ENCODE measurements at places on chromosomes 2 and 18.

DNA sequence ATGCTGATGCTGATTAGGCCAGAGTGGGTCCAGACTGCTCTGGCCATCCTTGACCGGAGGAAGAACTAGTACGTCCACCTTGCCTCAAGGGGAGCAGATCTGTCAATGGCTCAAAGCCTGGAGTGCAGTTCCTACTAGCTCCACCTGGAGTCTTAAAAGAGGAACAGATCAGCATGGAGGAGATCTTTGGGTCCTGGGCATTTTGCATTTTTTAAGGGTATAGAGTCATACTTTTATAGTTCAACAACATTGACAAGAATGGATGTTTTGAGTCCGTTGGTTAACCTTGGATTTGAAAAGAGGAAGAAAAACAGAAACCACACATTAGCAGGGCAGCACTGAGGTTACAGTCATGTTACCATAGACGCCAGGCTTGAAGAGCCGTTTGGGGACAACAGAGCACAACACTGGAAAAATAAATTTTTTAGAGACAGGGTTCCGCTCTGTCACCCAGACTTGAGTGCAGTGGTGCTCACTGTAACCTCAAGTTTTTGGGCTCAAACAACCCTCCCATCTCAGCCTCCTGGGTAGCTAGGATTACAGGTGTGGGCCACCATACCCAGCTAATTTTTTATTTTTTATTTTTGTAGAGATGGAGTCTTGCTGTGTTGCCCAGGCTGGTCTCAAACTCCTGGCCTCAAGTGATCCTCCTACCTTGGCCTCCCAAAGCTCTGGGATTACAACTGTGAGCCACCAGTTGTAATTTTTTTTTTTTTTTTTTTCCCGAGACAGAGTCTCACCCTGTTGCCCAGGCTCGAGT is 78.5 kb downstream of the PRKCE start:
- no peak for DNase-seq

DNA sequence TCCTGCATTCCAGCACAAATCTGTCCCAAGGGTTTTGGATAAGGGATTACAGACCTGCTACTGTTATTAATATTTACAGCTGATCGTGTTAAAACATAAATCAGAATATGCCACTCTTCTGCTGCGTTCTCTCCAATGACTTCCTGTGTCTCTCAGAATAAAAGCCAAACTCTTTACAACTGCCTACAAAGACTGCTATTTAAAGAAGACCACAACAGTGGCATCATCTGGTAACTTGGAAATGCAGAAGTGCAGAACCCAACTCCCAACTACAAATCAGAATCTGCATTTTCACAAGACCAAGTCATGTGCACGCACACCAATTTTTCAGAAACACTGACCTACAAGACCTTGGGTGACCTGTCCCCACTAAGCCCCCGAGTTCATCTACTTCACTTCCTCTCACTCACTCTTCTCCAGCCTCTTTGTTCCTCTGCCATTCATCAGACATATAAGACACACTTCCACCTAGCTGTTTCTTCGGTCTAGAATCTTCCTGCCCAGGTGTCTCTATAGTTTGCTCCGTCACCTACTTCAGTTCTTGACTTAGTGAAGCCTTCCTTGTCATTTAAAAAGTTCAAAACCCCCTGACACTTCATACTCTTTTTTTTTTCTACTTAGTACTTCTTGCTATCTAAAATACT is 36.0 kb downstream of the CHN1 start:
- no peak for DNase-seq

DNA sequence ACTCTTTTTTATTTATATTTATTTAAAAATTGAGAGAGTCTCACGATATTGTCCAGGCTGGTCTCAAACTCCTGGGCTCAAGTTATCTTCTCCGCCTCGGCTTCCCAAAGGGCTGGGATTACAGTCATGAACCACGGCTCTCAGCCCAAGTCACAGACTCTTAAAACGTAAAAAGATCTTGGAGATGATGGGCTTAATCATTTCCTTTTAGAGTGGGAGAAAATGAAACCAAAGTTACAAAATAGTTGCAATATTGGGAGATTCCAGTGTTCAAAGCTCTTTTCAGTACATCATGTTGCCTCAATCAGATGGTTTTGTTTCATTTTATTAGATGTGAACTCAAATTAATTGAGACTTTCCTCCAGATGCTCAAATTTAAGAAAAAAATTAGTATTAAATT is 151.4 kb upstream of the XPO1 start:
- DNase-seq, result no peak

DNA sequence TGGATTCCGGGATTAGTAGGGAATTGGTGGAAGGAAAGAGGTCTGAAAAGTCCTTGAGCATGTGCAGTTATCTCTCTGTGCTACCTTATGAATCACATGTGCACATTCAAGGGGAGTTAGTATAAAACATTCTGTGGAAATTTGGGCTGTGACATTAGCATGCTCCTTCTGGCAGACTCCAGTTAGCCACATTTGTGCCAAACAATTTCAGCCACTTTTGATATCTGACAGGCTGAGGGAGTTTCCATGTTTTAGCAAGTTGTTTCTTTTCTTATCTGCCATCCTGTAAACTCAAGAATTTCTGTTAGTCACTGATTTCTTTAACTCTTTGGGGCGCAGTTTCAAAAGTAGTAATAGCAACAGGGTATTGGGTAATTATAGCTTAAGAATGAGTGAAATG is 28.3 kb upstream of the GYPC start:
- no peak for DNase-seq

DNA sequence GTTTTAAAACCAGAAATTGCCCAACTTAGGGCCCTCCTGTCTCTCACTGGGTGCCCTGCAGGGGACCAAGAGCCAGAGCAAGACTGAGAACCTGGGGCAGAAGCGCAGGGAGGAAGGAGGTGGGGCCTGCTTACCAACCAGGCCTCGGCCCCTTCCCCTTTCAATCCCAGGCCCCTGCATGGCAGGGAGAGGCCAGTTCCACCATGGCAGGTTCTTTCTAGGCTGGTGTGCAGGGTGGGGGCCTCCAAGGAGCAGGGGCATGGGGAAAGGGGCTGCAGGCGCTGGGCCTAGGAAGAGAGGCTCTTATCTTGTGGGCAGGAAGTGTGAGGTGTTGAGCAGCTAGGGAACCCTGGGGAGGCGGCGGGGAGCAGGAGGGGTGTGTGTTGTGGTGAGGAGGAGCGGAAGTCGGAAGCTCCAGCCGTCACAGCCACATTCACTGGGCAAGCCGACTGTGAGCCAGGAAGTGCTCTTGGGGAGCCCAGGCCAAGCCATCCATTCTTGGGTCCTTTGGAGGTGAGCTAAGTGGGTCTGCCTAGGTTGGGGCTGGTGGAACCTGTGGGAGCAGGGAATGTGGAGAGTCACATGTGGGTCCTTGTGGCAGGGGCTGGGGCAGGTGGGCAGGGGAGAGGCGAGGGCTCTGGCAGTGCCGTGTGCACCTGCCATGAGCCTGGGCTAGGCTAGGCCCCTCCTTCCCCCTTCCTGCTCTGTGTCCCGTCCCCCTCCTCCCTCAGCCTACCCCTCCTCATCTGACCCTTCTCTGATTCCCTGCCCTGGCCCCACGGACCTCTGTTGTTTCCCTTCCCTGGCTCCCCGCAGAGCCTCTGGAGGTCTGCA is at the start of gene PSD4:
TSS of gene PSD4 (plus strand) at position 430 of the 834 bp plus-strand sequence. CDS start 8,486 bp downstream, outside the sequence.
- DNase-seq, result no peak

DNA sequence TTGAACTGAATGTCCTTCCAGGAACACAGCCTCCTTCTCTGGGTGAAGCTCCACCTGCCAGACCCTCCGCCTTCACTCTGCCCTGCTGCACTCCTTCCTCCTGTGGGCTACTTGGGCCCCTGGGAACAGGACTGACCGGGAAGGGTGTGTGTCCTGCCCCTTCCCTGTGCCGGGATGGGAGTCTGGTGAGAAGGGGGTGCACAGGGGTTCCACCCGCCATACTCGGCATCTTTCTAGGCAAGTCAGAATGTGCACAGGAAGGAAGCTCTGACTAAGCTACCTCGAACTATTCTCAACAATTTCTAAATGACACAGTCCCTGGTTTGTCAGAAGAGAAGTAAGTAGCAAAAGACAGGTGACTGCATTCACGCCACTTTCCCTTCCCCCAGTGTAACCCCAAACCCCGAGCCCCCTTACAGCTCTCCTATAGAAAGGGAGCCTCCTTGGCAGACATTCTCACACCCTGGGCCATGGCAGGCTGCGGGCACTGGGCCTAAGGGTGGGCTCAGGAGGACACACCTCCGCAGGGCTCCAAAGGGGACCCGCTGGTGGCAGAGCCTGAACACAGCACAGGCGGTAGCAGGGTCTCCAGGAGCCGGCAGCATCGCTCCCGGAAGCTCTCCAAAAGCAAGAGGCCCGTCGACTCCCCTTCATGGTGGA is 184.1 kb downstream of the HDAC4 start:
- DNase-seq, result no peak

- no peak for DNase-seq
Observed at GRCh38 chr18:24731981-24732380, 271.5 kb downstream of the HRH4 start.

DNA sequence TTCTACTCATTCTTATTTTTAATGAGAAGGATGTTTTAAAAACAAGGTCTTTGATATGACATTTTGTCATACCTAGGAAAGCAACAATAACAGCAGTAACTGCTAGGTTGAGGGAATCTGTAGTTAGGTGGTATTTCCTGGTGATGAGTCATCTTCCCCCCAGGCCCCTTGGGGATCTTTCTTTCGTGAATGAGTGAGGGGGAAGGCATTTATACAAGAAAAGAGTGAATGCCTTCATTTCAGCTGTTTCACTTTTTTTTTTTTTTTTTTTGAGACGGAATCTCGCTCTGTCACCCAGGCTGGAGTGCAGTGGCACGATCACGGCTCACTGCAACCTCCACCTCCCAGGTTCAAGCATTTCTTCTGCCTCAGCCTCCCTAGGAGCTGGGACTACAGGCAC is 108.6 kb downstream of the MAP4K4 start:
- DNase-seq, result no peak

DNA sequence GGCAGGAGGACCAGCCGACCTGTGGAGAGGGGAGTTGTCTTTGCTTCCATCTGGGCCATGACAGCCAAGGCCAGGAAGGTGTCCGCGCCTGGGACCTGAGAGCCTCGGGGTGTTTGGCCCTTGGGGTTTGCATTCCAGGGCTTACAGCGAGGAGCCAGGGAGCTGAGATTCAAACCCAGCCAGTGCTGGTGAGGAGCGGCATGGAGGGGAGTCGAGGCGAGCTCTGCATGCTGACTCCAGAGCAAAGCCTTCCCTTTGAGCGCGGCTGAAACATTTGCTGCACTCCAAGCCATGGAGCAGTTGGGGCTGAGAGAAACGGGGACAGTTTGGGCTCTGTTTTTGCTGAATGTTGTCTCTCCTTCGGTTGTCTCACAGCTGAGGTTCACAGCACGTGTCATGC is 77.4 kb downstream of the TWIST2 start:
- no peak for DNase-seq

DNA sequence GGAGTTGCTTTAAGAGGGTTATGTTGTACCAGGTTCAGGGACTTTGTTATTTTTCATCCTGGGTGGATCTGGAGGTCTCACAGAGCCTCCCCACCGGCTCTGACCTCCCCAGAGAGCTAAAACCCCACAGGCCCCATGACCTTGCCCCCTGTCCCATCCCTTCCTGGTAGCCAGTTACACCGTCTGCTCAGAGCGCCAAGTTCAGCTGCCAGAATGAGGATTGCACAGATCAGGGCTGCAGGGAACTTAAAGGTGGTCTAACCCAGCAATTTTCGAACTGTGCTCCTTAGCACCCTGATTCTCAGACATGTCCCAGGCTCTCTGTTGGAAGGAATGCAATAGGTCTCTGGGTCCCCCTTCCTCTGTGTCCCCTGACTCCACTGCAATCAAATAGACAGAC is 32.1 kb downstream of the ATOH8 start:
- DNase-seq, result no peak

DNA sequence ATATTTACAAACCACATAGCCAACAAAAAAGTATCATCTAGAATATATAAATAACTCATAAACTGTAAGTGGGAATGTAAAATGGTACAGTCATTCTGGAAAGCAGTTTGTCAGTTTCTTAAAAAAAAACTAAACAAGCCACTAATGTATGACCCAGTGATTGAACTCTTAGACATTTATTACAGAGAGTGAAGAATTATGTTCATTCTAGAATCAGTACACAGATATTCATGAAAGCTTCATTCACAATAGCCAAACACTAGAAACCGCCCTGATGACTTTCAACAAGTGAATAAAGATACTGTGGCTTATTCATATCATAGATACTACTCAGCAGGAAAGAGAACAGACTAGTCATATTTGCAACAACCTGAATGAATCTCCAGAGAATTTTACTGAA is 1541.5 kb downstream of the LRP1B start:
- DNase-seq, result no peak

DNA sequence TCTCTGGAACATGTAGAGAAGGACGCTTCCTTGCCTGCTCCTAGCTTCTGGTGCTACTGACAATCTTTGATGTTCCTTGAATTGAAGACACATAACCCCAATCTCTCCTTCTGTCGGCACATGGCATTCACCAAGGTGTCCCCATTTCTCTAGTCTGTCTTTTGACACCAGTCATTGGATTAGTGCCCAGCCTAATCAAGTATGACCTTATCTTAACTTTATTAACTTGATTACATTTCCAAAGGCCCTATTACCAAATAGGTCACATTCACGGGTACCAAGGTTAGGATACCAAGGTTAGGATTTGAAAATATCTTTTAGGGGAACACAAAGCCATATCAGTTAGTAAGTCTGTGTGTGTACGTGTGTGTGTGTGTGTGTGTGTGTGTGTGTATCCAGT is 377.9 kb downstream of the CMPK2 start:
- no peak for DNase-seq

DNA sequence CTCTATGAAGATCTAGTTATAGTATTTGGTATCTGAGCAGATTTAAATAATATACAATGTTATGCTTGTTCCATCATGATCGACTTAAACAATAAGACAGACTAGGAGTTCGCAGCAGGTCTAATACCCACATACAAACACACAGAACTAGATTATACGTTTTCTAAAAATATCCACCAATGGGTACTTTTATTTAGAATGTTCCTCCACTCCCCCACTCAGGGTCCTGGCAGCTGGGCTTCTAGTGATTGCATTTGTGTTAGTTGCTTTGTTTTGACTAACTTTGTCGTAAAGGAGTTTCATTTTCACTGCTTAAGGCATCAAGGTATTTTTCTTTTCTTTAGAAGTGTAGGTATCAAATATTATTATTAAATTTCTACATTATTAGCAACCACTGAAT is 91.4 kb downstream of the RPRM start:
- no peak for DNase-seq

GRCh38 chr2:239085201-239085992 is 237.5 kb downstream of the TWIST2 start:
- DNase-seq, result no peak

GRCh38 chr2:104378853-104379374 is 475.0 kb upstream of the POU3F3 start:
- DNase-seq, result peak; percentile 67

- DNase-seq, result no peak
Observed at GRCh38 chr2:205094031-205094430, 548.8 kb downstream of the PARD3B start.

DNA sequence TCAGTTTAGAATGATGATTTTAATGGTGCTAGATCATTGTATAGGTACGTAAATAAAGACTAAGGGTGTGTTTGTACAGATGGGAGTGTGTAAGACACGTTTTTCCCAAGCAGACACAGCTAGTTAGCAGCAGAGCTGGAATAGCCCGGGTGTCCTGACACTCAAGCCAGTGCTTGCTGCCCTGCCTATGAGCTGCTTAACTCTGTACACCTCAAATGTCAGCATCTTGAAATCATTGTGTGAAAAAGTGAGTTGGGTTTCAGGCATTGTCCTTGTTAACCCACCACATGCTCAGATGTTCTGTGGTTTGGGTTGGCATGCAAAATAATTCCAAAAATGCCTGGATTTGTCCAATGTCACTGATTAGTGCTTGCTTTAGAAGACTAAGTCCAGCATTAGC is 13.0 kb upstream of the TET3 start:
- DNase-seq, result no peak
